NCI-H1092 treated with DMSO at 0.1 percent for 48 hours (cell line): ENCODE measurements at places on chromosomes 16 and 17.

DNA sequence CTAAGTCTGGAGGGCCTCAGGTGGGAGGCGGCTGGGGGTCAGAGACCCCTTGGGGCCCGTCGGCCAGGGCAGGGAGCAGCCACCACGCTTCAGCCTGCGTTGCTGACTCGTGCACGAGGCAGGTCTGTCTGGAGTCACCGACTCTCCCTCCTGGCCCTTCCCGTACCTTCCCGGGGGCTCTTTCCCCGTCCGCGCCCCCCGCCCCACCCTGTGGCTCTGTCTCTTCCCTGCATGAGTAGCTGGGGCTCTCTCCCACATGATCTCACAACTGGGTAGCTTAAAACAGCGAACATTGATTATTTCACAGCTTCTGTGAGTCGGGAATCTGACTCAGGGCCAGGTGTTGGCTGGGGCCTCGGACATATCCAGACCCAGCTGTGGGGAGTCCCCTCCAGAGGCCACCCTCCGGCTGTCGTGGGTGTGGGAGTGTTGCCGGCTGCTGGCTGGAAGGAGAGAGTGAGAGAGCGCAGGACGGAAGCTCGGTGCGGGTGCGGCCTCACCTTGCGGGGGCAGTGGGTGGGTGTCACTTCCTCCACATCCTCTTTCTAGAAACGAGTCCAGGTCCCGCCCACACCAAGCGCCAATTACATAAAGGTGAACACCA is 17.3 kb downstream of the BAHCC1 start:
- no peak for DNase-seq

DNA sequence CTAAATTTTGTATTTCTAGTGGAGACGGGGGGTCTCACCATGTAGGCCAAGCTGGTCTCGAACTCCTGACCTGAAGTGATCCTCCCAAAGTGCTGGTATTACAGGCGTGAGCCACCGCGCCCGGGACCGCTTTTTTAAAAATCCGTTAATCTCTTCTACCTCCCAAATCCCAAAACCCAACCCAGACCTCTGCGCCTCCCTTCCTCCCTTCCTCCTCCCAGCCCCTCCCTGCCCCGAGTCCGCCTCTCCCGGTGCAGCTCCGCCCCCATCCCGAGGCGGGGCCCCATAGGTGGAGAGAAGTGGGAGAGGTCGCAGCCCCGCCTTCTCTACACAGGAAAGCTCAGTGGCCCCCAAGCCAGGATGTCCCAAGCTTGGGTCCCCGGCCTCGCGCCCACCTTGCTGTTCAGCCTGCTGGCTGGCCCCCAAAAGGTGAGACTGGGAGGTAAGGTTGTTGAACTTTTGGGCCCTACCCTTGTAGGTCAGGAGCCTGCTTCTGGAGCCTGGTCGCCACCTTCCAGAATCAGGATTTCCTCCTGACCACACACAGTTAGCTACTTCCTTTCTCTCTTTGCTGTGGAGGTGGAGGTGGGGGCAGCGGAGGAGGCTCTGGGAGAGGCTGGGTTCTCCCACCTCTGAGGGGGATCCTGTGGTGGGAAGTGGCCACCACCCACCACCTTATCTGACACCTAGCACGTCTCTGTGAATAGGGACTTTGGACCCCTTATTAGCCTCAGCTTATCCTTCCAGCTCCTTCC is at the start of gene TMEM92:
Gene TMEM92, plus strand, starts transcription at position 325 of the 755 bp plus-strand sequence. Its CDS starts 36 bp downstream, at position 361.
- no peak for DNase-seq

DNA sequence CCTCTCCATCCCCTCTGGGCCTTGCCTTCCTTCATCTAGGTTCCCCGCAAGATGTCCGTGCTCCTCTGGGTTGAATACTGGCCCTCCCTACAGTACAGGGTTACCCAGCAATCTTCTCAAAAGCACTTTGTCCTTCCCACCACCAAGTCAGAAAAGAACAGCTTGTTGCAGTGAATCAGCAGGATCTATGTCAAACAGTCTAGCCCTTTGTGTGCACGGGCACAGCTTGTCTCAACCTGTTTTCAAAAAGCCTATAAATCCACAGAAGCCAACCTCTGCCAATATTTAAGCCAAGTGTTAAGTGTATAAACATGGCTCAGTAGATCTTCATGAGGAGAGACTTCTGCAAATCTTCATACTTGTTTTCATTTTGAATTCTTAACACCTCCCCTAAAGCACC is 25.2 kb downstream of the C17orf67 start:
- peak; percentile 27 for DNase-seq

DNA sequence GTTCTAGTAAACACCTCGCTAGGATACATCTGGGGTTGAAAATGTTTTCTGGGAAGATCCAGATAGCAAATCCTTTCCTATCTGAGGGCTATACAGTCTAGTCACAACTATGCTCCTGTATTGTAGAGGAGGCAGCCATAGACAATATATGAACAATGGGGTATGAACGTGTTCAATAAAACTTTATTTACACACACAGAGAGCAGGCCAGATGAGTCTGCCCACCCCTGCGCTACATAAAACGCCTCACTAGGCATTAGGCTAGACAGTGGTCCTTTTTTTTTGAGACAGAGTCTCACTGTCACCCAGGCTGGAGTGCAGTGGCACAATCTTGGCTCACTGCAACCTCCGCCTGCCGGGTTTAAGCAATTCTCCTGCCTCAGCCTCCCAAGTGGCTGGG is 11.1 kb downstream of the USP36 start:
- DNase-seq = no peak

DNA sequence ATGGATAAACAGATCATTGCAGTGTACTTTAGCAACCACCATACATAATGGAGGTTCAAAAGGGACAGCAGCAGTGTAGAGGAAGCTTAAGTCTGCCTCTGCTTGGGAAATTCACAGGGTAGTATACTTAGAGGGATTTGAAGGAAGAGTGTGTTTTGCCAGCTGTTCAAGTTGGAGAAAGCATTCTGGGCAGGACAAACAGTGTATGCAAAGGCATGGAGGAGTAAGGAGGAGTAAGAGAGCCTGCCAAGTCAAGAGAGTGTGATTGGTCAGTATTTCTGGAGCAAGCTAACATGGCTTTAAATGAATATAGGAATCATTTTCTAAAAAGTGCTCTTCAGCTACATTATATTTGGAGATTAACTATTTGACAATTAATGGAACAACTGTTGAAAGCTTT is 22.9 kb upstream of the PHAF1 start:
- DNase-seq = no peak

DNA sequence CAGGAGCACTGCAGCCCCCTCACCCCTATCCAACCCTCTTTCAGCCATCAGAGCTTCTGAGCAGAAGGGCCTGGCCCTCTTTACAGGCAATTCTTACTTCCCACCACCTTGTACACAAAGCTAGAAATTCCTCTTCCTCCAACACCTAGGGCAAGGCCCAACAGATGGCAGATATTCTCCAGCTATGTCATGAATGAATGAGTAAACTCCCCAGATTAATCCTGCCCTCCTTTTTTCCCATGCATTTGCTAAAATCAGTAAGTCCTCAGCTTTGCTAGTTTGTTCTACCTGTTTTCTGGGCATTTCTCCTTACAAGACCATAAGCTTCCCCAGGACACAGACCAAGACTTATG is 20.4 kb upstream of the MRPS23 start:
- no peak for DNase-seq

DNA sequence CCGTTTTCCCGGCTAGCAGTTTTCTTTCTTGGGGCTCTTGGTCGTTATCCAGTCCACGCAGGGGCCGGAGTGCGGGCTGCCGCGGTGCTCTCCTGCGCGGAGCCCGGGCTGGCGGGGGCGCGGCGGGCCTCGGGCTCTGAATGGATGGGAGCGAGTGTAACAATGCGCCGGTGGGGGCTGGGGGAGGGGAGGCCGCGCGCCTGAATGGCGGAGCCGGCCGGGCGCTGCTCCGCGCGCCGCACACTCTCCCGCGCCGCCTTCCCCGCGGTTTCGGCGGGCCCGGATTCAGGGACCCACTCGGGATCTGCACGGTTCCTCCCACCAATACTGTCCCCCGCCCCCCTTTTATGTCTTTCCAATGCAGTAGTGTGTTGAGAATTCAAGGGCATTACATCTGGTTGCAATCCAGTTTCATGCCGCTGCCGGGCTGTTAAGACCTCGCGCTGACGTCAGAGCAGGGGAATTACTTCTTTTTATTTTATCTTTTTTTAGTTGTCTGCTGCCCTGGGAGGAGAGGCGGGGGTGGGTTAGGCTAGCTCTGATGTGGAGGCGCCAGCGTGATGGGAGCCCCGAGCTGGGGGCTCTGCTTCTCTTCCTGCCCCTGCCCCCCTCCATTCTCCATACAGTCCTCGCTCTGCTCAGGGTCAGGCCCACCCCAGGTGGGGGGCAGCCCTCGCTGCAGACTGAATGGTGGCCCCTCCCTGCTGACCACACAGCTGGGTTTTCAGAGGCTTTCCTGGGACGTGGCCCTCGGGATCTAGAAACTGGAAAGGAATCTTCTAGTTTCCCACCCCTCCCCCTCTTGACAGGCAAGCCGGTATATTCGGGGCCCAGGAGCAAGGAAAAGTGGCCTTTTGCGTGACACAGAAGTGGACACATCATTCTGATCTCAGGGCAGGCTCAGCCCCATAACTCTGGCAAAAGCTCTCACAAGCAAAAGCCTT is 1.8 kb downstream of the RAI1 start:
- DNase-seq = peak; percentile 16

GRCh38 chr16:57131351-57131970 is 39.1 kb downstream of the CPNE2 start:
- DNase-seq = no peak

DNA sequence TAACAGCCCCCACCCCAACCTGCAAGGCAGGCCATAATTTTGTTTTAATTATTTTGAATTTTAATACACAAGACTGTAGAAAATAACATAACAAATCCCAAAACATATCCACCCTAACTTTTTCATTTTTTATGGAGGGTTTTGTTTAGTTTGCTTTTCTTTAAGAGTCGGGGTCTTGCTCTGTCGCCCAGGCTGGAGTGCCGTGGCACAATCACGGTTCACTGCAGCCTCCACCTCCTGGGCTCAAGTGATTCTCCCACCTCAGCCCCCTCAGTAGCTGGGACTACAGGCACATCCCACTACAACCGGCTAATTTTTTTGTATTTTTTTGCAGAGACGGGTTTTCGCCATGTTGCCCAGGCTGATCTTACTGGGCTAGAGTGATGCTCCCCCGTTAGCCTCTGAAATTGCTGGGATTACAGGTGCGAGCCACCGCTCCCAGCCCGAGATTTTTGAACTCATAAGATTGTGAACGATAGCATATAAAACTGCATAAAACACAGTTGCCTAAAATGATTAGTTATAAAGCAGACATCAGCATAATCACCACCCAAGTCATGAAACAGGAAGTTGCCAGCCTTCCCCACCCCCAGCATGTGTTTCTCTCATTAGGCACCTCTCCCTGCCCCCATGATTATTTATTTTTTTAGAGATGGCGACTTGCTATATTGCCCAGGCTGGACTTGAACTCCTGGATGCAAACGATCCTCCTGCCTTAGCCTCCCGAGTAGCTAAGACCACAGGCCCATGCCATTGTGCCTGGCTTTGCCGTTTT is 13.6 kb upstream of the DOC2B start:
- DNase-seq = no peak

DNA sequence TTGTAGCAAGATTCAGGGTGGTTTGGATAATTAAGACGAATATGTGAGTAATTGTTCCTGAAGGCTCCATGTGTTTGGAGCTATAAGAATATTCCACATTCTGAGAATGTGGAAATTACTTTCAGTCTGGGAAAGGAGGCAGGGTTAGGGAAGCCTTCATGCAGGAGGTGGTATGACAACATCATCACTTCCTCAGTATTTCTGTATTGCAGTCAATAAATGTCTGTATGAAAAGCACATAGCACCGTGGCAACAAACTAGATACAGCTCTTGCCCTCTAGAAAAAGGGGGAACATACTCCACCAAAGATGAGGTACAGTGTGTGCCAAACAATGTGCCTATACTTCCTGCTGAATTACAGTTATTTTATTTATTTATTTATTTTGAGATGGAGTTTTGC is 26.1 kb upstream of the DHRS7B start:
- no peak for DNase-seq

GRCh38 chr17:79947351-79948031 is 88.2 kb downstream of the TBC1D16 start:
- no peak for DNase-seq

DNA sequence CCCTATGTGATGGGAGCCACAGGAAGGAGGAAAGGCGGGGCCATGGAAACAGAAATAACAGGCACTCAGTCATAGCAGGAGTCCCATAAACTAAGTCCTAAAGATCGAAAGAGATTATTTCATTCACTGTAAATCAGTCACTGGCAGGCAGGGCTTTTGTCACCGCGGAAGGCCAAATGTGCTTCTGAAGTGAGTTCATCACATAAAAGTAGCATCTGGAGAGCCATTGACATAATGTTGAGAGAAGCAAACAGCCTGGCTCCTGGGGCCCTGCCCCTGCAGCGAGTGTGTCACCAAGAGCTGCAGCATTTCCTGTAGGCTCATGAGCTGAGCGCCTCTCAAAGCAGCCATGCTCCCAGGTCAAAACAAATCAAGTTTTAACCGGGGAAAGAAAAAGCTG is 476.2 kb downstream of the HAPSTR1 start:
- DNase-seq = no peak

GRCh38 chr17:5135726-5136579 is 20.1 kb downstream of the USP6 start:
- DNase-seq = no peak
